ENCODE measurements at places on chromosomes 1 and 21.
A peak's percentile ranks its signal among the peaks of the same experiment; 100 is the strongest.

DNA sequence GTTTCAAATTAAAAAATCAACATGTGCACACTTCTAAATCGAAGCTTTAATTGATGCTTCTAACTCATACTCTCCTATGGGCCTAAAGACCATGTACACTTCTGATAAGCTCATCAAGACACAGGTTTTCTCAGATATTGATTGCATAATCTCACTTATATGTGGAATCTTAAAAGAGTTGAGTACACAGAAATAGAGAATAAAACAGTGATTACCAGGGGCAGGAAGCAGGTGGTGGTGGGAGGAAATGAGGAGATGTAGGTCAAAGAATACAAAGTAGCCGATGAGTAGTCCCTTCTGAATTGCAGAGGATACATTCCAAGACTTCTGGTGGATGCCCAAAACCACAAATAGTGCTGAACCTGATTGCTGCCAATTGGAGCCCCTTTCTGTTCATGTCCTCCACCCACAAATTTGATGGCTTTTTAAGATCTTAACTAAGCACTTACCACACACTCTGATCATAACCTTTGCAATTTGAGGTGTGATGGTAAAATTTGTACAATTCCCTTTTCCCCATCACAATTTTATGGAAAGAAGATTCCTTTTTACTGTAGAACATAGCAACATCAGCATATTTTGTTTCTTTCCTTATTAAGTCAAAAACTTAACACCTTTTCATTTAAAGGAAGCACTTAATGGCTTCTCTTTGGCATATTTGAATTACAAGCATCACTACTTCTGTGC, 3.3 kb upstream of the CD1B start:
- DNase-seq: no peak

DNA sequence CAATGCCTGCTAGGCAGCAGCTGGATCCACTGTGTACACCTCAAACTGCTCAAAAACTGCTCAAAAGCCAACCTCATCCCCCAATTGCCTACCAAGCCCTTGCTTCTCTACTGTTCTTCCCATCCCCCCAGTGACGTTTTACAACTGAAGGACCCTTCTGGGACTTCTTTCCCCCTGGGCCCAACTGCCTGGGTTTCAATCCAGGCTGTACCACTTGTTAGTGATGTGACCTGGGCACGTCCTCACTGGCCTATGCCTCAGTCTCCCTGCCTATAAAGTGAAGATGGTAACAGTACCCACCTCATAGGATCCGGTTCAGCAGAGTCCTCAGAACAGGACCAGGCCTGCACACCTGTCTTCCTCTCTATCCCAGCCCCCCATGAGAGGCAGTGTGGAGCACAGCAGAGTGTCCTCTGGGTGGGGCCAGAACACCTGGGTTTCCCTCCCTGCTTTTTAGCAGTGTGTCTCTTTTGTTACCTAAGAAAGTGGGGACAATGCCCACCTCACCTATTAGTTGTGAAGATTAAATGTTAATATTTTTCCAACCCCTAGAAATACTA, 1.9 kb upstream of the TEKT2 start:
- DNase-seq: no peak

- no peak for DNase-seq
Measured at GRCh38 chr21:25462517-25462971, 144.7 kb downstream of the MRPL39 start.

GRCh38 chr21:45550522-45551210, 8.4 kb upstream of the SLC19A1 start:
- DNase-seq: peak; percentile 81

GRCh38 chr1:16926491-16927073, 4.9 kb downstream of the CROCC start:
- DNase-seq: no peak

- DNase-seq: no peak
Measured at GRCh38 chr21:35633501-35633900, 426.8 kb downstream of the SETD4 start.

- no peak for DNase-seq
Measured at GRCh38 chr21:20617130-20617529, 381.1 kb upstream of the NCAM2 start.

GRCh38 chr1:159925719-159926078, 392 bp upstream of the TAGLN2 start:
- peak; percentile 50 for DNase-seq

DNA sequence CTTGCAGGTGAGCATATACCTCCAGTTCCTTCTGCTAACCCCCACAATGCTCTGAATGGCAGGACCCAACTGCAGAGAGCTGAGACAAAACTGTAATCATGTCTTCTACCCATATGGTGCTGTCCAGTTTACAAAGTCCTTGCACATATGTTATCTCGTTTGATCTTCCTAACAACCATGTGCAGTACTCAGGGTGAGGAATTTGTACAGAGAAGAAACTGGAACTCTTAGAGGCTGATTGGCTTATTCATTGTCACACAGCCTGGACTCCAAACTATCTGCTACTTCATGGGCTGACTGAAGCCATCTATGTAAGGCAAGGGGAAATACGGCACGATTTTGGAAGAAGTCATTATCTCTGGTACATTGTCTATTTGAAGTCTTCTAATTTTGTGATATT, 191.1 kb downstream of the TNR start:
- DNase-seq: no peak

DNA sequence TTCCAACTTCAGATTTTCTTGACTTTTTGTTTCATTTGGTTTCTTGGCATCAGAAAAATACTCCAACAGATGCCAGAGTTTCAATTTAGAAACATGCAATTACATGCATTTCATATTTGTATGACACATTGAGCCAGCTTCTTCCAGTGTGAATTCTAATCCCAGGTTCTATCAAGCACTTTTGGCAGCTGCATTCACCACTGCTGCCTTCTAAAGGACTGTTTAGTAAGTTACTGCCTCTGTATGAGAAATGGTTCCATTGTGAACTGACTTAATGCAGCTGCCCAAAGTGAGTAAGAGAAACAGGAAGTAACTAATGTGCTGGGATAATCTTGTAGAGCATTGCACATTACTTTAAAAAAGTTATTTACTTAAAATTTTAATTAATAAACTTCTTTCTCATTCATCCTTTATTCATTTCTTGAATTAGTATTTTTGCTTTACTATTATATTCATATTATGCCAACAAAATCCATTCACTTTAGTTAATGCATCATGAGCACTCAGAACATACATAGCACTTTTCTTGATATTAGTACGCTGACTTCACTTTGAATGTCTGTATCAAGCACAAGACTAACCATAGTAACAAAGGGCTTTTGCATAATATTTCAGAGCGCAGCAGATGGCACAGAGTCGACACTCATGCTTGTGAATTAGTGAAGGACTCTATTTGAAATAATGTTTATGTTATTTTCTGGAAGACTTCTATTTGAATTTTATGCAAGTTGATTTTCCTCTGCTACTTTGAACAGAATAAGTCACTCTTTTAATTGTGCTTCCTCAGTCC, 9.8 kb downstream of the RGS18 start:
- DNase-seq: no peak

DNA sequence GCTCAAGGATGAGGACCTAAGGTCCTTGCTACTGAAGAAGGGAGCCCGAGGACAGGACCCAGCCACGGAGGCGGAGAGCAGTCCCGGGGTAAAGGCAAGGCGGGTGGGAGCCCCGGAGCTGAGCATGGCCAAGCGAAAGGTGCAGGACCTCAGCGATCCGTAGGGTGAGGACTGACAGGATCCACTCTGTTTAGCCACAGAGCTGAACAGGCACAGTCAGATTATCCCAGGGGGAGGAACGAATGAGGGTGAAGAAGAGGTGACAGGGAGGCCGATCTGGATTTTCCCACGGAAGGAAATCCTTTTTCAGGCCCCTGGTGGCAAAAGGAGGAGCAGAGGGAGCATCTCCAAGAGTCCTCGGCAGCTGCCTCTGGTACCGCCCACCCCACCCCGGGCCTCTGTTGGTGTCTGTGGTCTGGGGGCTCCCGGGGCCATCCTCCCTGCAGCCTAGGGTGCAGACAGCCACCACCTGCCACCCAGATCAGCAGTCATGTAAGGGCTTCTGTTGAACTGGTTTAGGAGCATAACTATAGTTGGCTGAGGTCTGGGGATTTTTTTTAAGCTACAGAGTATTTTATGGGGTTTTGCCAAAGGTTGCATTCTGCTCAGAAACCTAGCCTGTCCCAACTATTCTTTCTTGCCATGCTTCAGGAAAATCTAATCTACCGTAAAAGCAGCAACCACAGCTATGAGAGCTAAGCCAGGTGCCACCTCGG, 32.3 kb upstream of the LBR start:
- no peak for DNase-seq

- DNase-seq: no peak
Measured at GRCh38 chr1:200934676-200935245, 40.1 kb downstream of the INAVA start.

GRCh38 chr1:203161703-203162102, 13.9 kb downstream of the MYBPH start:
- no peak for DNase-seq

All from activated CD4-positive, alpha-beta T cell treated with anti-CD3 and anti-CD28 coated beads, Interleukin-2, amount 50 U/mL, for 48 hours (primary cell).